ENCODE measurements at places on chromosomes 5 and 9.

GRCh38 chr5:36407396-36407795 is 105.7 kb upstream of the RANBP3L start:
- DNase-seq, result no peak

DNA sequence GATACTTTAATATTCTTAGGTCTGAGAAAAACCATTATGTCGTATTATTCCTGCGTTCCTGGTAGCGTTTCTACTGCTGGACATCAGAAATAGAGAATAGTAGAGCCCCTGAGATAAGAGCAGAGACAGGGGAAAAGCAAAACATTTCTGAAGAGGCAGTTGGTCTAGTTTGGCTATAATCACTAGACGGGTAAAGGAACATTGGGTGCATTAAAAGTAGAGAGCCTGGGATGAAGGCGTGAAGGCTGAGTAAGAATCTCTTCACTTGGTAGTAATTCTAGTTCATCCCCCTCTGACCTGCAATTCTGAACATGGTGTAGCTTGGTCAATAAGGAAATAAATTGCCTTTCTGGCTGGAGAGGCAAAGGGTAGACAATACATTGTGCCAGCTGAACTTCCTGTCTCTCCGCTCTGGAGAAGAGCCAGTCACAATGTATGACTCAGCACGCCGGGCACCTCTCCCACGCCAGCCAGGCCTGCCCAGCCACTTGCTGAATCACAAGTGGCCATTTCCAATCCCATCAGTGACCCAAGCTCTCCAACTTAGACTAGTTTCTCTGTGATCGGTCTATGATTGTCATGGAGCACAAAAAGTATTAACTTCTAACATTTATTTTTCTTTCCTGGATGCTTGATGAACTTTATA is 75.4 kb downstream of the STK32A start:
- DNase-seq, result no peak

DNA sequence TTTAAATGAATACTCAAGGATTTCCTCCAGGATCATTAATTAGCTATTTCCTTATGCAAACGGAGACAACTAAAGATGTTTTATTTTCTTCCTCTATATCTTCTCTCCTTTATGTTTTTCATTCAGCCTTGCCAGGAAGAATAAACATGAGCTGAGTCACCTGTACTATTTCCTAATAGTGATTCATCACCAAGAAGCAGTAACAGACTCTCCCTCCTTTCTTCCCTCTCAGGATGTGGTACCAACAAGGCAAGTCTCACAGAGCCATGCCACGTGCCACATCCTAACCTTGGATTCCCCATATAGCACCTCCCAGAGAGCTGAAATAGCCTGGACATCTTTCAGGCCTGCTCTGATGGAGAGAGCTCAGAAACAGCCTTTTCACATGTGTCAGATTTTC is 758.6 kb upstream of the DMAC1 start:
- DNase-seq, result no peak

DNA sequence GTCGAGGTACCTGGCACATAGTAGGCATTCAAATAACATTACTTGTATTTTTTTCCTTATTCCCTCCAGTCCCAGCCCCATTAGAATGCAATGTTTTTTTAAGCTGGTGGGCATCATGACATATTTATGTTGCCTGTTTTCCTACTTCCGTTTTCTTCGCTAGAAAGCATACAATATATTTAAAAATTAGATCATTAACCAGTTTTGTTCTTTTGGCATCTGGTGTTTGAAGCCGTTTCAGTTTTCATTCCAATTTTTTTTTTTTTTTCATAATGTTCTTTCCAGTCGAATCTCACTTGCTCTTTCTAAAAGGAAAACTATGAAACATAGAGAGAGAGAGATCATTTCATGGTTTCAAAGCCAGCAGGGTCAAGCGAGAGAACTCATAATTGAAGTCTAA is 228.3 kb upstream of the C9orf72 start:
- no peak for DNase-seq

GRCh38 chr9:36665387-36665786 is 92.7 kb downstream of the MELK start:
- no peak for DNase-seq

- no peak for DNase-seq
Measured at GRCh38 chr5:142600092-142600491, 85.8 kb downstream of the FGF1 start.

DNA sequence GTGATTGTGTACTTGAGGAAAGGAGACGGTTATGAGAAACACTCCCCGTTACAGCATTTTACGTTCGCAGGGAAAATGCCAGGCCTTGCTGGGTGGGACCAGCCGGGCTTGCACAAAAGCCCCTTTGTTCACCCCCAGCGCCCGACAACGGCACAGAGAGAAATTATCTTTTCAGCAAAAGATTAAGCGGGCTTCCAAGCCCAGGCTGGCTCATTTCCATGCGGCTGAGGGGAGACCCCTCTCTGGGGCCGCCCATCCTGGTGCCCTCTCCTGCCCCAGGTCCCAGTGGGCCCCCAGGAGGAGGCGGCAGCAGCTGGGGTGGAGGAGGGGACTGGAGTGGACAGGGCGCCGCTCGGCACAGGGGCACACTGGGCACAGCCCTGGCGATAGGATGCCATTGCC is 50.8 kb upstream of the NOTCH1 start:
- no peak for DNase-seq

GRCh38 chr9:4548811-4549725 is 58.8 kb downstream of the SLC1A1 start:
- DNase-seq, result no peak

GRCh38 chr5:131206772-131207171 is 36.0 kb downstream of the LYRM7 start:
- DNase-seq, result no peak

DNA sequence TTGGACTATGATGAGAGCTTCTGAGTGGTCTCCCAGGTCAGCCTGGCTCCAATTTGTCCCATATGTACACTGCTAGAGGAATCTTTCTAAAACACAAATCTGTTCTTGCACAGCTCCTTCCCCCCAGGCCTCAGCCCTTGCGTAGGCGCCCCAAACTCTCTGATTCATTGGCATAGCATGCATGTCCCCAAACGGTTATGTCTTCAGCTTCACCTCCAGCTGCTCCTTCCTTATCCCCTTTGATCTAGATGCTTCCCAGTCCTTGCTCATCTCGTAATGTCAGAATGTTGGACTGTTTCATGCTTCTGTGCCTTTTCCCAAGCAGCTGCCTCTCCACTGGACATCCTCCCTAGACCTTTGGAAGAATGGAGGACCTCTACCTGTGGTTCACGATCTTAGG is 60.1 kb upstream of the BASP1 start:
- DNase-seq, result no peak

- DNase-seq, result no peak
Measured at GRCh38 chr5:21856987-21857386, 996.2 kb downstream of the CDH12 start.

- DNase-seq, result no peak
Measured at GRCh38 chr5:98639274-98639673, 134.2 kb upstream of the RGMB start.

DNA sequence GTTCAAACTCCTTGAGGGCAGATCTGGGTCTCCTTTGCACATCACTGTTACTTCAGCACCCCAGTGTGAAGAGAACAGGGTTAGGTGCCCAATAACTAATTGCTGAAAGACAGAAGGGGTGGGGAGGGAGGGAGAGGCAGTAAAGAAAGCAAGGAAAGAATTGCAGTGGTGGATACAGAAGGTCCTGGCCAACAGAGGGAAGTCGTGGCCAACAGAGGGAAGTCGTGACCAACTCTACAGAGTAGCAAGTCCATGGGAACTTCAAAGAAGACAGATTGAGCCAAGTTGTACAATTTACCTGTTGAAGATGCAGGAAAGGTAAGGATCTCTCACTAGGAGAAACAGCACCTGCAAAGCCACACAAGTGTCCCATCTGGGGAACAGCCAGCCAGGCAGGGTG is 27.0 kb downstream of the CCNJL start:
- no peak for DNase-seq

- no peak for DNase-seq
Measured at GRCh38 chr5:40485021-40485998, 194.4 kb upstream of the PTGER4 start.

DNA sequence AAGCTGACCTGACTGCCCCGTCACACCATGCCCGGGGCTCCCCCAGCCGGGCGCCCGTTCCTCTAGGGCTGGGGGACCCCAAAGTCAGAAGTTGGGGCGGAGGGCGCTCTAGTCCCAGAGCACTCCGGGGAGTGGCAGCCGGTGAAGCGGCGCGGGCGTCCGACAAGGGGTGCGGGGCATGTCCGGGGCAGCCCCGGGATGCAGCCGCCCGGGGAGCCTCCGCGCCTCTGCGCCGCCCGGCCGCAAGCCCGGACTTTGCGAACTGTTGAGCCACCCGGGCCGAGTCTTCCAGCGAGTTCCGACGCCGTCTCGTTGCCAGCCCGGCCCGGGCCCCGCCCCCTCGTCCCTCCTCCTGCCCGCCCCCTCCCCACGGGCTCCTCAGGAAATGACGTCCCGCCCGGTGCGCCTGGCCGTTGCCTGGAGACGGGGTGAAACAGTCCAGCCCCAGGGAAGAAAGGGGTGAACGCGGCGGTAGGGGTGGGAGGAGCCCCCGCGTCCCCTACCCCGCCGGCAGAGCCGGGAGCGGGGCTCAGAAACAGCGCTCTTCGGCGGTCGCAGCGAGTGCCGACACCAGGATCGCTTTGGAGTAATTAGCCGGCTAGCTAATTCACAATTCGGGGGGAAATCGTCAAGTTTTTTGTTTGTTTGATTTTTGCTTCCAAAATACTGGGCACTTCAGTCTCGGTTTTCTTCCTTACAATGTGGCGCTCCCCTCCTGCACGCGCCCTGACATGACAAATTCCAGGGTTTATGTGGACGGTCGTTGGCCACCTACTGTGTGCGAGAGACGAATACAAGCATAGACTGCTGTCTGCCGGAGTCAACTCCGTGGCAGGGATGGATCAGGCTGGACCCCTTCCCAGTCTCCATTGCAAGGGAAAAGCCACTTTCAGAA is at the start of gene WHRN:
WHRN (minus strand) TSS at position 287 of the 895 bp plus-strand sequence. CDS start 672 bp downstream, outside the sequence.
- peak; percentile 88 for DNase-seq

GRCh38 chr9:6655036-6655435 is 9.5 kb upstream of the GLDC start:
- DNase-seq, result no peak

GRCh38 chr5:122295138-122295537 is 16.9 kb upstream of the SNCAIP start:
- DNase-seq, result no peak

GRCh38 chr5:139268364-139269202 is 25.0 kb upstream of the MATR3 start:
- no peak for DNase-seq
